ENCODE measurements at places on chromosomes 1 and 21.

- DNase-seq = peak; percentile 67
These were observed 38.6 kb upstream of the GPR137B start for GRCh38 chr1:236103646-236104218.

GRCh38 chr1:62194651-62195544 lies at the start of gene L1TD1:
Gene L1TD1 (plus strand): TSS chr1:62194849. CDS start chr1:62206629, 11,780 bp downstream.
- DNase-seq = no peak

DNA sequence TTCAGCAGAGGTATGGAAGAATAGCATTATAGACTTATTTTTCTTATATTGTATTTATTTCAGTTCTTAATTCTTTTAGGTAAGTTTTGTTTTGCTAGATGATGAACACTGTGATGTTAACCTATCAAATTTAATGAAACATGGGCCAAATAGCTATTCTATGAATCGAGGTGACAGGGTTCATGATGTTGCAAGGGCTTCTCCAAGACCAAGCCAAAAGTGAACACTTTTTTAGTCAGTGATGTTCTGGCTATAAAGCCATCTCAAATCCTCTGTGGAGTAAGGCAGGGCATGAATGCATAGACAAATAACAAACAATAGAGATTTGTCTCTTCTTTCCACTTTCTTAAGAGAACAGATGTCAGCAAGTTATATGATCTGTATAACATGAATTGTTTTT lies 26.7 kb downstream of the C1orf146 start:
- no peak for DNase-seq

GRCh38 chr1:205056188-205056611 lies 13.2 kb downstream of the CNTN2 start:
- DNase-seq = no peak

DNA sequence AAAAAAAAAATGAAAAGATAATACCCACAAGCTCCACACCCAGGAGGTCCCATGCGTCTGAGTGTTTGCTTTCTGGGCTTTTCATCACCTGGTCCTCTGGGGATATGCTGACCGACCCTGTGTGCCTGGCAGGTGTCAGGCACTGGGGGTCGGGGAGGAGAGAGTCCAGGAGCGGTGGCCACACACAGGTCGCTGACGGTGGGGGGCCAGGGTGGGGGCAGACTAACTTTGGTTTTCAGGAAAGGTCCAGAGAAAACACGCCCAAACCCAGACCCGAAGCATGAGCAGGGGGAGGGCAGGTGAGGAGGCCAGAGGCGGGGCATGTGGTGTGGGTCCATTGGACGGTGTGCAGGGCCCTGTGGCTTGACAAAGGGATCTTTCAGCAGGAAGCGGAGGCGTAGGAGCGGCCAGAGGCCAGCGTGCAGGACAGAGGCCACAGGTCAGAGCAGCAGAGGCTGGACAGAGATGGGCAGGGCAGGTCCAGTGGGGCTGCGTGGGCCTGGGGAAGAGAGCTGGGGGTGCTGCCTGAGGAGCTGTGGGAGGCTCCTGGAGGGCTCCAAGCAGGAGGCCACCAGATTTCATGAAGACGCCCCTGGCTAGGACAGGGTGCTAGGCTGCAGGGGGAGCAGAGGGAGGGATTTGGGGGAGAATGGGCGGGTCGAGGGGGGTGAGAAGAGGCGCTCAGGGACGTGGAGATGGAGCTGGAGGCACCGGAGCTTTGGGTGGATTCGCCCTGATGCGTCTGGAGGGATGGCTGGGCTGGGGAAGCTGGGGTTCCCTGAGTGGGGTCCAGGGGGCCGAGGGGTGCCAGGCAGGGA lies 15.8 kb downstream of the RNF223 start:
- DNase-seq = no peak

DNA sequence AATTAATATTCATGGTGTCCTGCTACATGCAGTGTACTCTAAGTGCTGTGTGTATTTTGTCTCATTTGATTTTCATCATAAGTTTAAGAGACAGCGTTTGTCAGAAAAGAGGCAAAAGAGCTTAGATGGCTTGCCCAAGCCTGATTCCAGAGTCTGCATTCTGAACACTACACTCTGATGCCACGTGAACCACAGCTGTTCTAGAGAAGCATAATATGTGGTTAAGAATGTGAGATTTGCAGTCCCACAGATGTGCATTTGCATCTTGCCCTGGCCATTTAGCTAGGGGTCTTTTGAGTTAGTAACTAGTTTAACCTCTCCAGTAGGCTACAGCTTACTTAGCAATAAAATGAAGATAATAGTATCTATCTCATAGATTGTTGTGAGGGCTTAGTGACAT lies 9.2 kb upstream of the GADD45A start:
- no peak for DNase-seq

- no peak for DNase-seq
These were observed 497.1 kb upstream of the PLXNA2 start for GRCh38 chr1:208741296-208741695.

- DNase-seq = no peak
These were observed 113.4 kb upstream of the HOOK1 start for GRCh38 chr1:59701376-59701775.

GRCh38 chr1:89712420-89712819 lies 79.5 kb downstream of the LRRC8C start:
- no peak for DNase-seq

- DNase-seq = no peak
These were observed 24.4 kb upstream of the FGGY start for GRCh38 chr1:59272507-59272906.

DNA sequence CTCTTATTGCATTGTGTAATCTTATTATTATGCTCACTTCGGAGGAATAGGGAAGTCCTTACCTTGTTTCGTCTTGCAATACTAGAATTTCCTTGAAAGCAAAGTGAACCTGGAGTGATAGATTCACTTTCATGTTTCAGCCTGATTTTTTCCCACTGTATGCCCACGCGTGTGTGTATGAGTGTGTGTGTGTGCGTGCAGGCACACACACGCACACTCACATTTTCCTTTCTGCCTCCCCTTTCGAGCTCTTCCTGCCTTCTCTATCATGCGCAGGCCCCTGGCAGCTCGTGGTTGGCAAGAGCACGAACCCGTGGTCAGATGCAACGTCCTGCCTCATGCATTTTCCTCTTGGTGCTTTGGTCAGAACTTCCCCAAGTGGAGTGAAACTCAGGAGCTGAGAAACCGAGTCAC lies at the start of gene GCSAML:
Gene GCSAML, plus strand, starts transcription at position 366 of the 414 bp plus-strand sequence. CDS start 58 bp downstream, outside the sequence.
- no peak for DNase-seq

GRCh38 chr1:191346381-191346780 lies 811.9 kb upstream of the RGS18 start:
- no peak for DNase-seq

GRCh38 chr1:226373376-226373775 lies 34.5 kb downstream of the PARP1 start:
- no peak for DNase-seq

- DNase-seq = no peak
These were observed 10.9 kb upstream of the NFIA start for GRCh38 chr1:61071205-61072130.

GRCh38 chr1:25683177-25683576 lies 66.6 kb downstream of the MAN1C1 start:
- DNase-seq = no peak

GRCh38 chr1:223760833-223761232 lies 48.5 kb downstream of the CAPN2 start:
- DNase-seq = no peak

DNA sequence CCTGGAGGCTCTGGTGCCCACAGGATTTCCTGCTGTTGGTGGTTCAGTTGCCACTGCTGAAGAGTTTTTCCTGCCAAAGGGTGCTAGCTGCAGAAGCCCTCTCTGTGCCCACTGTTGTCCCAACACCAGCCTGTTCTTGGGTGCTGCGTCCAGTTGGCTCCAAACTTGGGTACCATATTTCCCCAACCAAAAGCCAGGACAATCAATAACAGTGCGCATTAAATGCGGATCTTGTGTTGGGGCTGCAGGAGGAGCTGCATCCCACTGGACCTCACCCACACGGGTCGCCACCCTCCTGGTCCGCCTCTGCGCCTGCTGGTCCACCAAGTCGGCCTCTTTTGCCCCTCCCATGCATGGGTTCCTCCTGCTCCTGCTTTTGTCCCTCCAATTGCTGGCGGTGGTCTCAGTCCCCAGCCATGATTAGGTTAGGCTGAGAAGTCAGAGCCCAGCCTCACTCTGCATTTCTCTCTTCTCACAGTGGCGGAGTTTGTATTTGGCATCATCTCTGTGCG lies 9.8 kb downstream of the ABCG1 start:
- no peak for DNase-seq

- no peak for DNase-seq
These were observed 5.6 kb downstream of the COL6A1 start for GRCh38 chr21:45987121-45987711.

GRCh38 chr1:27357281-27358037 lies 9.3 kb downstream of the MAP3K6 start:
- DNase-seq = peak; percentile 14

DNA sequence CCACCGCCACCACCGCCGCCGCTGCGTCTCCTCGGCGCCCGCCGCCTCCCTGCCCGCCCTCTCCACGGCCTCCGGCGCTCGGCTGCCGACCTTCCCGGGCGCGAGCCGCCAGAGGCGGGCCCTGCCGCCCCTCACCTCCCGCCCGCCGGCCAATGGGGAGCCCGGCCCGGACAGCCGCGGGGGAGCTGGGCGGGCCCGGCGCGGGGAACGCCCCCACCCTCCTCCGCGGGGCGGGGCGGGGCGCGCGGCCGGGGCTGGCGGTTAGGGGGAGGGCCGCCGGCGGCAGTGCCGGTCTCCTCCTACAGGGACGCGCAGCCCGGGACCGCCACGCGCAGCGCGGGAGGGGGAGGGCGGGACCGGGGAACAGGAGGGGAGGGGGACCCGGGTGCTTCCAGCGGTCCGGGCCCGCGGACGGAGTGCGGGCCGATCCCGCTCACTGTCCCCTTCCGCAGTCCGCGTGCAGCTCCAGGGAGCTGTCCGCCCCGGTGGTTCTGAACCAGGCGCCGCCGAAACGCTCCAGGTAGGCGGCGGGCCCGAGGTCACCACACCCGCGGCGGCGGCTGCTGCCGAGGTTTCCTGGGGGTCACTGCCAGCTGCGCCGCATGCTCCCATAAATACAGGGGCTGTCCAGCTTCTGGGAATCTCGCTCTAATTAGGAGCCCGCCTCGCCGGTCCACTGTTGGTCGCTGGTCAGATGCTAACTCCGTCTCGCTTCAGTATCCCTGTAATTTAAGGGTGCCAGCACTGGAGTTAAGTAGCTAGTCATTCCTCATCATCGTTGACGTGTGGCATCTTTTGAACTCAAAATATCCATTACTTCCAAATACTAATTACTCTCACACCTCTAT lies at the start of gene PGBD5:
Gene PGBD5, minus strand, starts transcription at position 87 of the 848 bp plus-strand sequence. CDS start 404 bp downstream, outside the sequence.
- peak; percentile 42 for DNase-seq

DNA sequence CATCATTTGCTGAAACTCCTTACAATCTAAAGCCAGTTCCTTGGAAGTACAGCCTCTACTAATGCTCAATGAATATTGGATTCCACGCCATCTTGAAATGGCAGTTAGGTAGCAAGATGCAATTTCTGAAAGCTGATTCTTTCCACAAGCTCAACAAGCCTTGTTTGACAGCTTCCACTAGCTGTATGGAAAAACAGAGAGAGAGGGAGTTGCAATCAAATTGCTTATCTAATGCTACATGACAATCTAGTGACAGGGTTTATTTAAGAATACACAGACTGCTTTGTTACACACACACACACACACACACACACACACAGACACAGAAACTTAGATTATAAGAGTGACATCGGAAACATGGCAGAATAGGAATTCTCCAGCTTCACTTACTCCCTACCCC lies 288.4 kb upstream of the DEPDC1 start:
- DNase-seq = no peak

GRCh38 chr21:46459356-46460112 lies 843 bp downstream of the DIP2A start:
- DNase-seq = no peak

DNA sequence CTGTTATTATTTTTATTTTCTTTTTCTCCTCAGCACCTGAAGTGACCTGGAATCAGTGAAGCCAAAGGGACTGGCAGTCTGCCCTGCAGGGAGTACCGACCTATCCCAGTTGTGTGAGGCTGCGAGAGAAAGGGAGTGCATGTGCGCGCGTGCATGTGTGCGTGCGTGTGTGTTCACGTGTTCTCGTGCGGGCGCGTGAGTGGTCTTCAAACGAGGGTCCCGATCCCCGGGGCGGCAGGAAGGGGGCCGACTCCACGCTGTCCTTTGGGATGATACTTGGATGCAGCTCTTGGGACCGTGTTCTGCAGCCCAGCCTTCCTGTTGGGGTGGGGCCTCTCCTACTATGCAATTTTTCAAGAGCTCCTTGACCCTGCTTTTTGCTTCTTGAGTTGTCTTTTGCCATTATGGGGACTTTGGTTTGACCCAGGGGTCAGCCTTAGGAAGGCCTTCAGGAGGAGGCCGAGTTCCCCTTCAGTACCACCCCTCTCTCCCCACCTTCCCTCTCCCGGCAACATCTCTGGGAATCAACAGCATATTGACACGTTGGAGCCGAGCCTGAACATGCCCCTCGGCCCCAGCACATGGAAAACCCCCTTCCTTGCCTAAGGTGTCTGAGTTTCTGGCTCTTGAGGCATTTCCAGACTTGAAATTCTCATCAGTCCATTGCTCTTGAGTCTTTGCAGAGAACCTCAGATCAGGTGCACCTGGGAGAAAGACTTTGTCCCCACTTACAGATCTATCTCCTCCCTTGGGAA lies 123.3 kb downstream of the PRDM2 start:
- DNase-seq = no peak

- no peak for DNase-seq
These were observed 239.7 kb upstream of the KCNK2 start for GRCh38 chr1:214842856-214843255.

DNA sequence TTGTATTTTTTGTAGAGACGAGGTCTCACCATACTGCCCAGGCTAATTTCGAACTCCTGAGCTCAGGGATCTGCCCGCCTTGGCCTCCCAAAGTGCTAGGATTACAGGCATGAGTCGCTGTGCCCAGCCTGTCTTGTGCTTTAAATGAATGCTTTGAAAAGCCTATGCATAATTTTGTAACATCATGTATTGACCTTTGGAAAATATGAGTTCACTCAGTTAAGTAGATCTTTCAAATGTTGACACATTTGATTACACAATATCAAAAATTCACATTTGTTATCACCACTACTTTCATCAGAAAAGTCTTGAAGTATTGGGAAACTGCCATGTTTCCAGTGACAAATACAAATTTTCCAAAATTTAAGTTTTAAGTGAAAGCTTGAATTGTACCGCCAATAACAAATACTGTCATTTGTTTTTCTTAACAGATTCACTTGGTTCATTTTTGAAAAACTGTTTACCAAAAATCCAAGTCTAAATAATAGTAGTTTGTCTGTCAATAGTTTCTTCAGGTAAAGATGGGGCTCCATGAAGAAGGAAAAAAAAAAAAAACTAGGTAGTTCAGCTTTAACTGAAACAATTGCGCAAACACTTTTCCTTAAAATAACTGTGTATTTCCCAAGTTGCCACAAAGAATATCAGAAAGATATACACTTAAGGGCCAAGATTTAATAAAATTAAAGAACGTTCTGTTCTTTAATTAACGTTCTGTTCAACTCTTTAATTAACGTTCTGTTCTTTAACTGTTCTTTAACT lies 233.2 kb upstream of the NR5A2 start:
- DNase-seq = no peak

DNA sequence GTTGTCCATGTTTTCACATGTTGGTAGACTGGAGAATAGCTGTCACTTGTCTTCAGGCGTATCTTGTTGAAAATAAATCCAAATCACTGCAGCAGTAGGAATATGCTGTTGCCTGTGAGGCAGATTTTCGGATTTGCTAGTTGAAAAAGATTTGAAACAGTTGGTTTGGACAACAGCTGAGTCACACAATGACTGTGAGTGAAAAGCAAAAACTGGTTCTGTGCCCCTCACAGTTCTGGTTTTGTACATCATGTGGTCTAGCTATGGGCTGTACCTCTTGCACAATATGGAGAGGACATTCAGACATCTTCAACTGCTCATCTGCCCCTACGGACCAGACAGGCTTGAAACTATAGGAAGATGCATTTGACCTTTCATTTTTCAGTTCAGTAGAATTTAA lies 1.8 kb downstream of the ARF1 start:
- DNase-seq = no peak
